Esophagus mucosa (tissue), 1 donor: ENCODE measurements at places on chromosomes 6 and 20. TPM values are rescaled to one million over a fixed set of nuclear protein-coding genes. Genes with fewer than 3 reads are reported as not detected.

The GSTA3 gene
- total RNA-seq = not detected

The HUS1B gene
- total RNA-seq = 0.40 TPM

The KCNK15 gene
- total RNA-seq = 1.0 TPM

The ENPP1 gene
- total RNA-seq = 0.36 TPM

The JPH2 gene
- total RNA-seq = 1.0 TPM

The KHDC3L gene
- total RNA-seq = not detected

The CTAGE9 gene
- total RNA-seq = not detected
